SJCRH30 (cell line): ENCODE measurements at places on chromosomes 4 and X.

GRCh38 chr4:136713140-136713539, 819.2 kb downstream of the PCDH18 start:
- no peak for DNase-seq

- DNase-seq, result no peak
Measured at GRCh38 chrX:33970028-33970967, 161.8 kb downstream of the FAM47A start.

DNA sequence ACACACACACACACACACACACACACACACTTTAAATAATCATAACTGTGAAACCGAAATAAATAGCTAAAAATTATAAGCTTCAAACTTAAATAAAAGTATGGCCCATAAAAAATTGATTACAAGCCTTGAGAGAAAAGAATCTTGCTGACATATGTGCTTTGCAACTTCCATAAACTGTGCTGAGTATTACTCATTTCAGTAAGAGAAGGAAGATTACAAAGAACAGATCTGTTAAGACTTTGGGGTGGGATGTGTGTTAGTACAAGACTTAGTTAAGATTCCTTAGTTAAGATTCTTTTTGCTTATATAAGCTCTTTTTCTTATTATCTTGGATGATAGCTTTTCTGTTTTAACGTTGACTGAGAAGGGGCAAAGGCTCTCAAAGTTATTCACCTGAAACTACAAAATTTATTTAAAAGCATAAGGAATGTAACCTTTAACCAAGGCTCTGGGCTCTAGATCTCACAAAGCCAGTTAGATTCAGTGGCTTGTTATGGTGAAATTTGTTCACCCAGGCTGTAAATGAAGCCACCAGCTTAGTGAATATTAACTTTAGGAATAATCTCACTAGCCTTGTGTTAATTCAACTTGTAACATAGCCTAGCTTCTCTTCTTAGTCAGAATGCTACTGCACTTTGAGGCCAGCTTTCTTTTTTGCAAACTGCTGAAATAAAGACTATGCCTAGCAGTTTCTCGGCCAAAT, 58.2 kb downstream of the ARSJ start:
- DNase-seq, result no peak

DNA sequence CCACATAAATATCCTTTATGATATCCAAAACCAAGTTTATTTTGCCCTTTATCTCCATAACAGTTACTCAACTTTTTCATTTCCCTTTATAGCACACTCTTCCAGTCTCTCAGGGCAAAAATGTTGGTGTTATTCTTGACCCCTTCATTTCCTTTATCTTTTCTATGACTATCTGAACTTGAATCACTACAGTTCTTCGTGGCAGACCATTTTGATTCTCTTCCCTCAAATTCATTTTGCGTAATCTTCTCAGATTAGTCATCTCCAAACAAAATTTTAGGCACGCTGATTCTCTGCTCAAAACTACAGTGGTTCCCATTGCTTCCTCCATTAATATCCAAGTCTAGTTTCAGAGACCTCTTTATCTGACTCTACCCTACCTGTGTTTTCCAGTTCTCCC, 26.1 kb downstream of the RUFY3 start:
- DNase-seq, result no peak

DNA sequence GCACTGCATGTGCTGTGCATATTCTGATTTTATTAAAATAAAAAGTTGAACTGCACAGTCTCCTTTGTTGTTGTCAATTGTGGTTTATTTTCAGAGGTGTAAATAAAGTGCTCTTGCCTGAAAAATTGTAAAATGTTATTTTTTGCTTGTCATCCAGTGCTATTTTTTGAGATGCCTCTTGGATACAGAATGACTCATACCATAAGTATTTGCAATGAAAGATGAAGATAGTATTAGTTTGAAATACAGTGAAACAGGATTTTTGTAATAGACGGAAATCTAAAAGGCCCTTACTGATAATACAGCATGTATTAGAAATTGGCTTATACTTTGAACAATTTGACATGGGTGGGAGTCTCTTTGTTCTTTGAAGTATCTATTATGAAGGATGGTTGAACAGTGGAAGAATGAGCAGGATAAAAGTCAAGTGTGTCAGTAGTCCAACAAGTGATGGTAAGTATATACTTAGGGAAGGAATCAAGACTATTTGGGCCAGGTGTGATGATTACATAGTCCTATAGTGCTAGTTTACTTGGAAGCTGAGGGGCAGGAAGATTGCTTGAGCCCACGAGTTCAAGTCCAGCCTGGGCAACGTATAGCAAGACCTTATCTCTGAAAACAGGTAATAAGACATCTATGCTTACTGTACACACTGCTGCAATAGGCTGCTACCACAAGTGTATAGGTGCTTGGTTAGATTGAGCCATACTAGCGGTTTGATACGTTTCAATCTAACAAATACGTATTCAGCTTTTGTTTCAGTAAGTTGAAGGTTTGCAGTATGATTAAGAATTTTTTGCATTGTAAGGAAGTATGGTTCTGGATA, 16.4 kb downstream of the DDX3X start:
- no peak for DNase-seq

GRCh38 chr4:169151671-169152070, 119.1 kb downstream of the SH3RF1 start:
- no peak for DNase-seq

- DNase-seq, result no peak
Measured at GRCh38 chr4:101205916-101206315, 141.4 kb downstream of the PPP3CA start.

DNA sequence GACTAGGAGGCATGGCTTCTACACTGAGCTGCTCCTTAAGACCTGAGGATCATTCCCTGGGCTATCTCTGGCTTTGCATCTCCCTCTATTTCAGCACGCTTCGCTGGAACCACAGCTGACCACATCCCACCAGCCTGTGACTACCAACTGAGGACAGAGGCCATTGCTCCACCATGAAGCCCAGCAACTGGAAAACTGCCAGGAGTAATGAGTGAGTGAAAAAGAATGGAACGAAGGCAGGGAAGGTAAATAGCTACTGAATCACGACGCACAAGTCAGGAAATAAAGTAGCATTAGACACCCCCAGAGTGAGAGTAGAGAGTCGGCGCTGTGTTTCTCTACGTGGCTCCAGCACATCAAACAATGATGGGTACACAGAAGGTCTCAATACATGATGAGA, 314.7 kb downstream of the LDB2 start:
- DNase-seq, result no peak

- peak; percentile 21 for DNase-seq
Measured at GRCh38 chrX:40465735-40466551, 114.8 kb upstream of the ATP6AP2 start.

GRCh38 chrX:2395261-2395992, 105.3 kb downstream of the DHRSX start:
- no peak for DNase-seq

DNA sequence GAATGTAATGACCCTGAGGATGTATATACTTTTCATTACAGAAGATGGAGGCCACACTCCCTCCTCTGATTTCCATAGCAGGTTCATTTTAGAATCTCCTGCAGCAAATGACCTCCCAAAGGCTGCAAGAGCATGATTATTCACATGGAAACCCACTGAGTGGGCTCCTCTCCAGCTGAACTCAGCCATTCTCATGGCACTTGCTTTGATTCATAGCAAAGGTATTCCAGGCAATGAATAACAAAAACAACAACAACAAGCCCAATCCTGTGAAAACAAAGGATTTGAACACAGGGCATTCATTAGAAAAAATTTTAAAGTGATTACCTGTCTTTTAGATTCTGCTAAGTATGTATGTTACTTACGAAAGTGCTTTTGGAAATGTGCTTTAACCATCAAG, 894.0 kb upstream of the FRG1 start:
- DNase-seq, result no peak

DNA sequence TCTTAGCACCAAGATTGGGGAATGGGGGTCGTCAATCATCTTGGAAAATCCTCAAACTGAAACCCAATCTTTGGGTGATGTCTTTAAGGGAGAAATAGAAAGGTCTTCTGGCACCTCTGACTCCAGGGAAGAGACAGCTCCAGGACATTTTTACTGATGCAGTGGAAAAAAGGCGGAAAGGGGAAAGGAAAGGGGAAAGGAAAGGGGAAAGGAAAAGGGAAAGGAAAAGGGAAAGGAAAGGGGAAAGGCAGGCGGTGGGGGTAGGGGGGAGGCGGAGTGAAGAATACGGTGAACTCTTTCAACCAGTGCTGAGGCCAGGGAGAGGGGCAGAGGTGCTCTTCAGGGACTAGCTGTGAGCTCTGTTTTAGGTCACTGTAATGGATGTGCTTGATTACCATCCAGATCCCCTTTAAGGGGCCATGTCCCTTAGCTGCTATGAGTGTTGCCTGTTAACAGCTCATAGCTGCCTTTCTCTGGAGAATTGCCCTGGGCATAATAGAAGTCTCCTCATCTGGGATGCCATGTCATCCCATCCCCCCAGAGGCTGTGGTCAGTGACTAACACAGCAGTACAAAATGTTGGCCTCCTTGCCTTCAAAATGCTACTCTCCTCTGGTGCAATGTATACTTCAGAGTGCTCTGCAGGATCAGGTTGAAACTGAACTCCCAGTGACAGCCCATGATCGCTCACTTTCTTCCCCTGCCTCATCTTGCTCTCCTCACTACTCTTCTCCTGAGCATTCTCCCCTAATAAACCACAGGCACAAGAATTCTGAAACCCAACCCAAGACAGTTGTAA, 92.4 kb upstream of the AP1S2 start:
- peak; percentile 21 for DNase-seq

- peak; percentile 79 for DNase-seq
Measured at GRCh38 chrX:34875204-34875603, 67.4 kb upstream of the FAM47B start.
